ENCODE measurements at places on chromosomes 5 and 9.

DNA sequence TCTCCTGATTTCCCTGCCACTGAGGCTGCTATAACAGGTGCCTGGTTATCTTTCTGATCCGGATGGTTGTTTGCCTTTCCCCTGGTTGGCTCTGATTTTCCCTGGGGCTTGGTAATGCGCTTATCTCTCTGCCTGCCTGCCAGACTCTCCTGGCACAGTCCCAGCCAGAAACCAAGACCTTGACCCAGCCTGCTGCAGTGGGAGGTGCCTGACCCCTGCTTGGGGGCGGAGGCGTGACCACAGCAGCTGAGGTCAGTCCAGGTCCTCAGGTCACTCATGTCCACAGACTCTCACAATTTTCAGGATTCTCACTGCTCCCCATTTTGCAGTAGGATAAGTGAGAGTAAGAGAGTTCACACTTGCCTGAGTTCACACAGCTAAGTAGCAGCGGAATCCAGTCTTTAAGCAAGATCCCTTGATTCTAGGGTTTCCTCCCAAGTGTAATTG lies 24.4 kb upstream of the SYNPO start:
- no peak for DNase-seq

DNA sequence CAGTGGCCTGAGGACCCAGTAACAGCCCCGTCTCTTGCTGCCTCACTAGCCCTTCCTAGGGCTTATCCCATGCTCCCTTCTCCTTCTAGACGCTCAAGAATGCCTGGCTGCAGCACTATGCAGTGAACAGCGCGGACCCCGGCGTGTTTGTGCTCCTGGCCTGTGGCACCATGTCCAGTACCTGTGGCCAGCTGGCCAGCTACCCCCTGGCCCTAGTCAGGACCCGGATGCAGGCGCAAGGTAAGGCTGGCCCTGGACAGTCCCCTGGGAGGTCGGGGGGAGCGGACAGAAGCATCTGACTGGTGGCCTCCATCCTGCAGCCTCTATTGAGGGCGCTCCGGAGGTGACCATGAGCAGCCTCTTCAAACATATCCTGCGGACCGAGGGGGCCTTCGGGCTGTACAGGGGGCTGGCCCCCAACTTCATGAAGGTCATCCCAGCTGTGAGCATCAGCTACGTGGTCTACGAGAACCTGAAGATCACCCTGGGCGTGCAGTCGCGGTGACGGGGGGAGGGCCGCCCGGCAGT lies 20.5 kb downstream of the PTGES2 start:
- DNase-seq, result no peak

DNA sequence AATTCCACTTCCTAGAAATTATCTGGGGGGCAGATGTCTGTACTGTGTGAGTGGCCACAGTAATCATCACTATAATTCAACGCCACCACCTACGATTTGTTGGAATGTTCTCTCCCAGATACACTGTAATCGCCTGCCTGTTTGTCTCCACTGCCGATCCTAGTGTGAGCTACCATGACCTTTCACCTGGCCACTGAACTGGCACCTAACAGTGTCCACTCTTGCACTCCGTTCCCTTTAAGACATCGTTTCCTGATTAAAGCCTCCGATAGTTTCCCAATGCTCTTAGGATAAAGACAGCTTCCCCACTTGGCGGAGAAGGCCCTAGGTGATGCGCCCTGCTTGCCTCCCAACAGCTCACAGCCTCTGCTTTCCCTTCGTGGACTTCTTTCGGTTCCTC lies 4.0 kb downstream of the PHYKPL start:
- DNase-seq, result no peak

DNA sequence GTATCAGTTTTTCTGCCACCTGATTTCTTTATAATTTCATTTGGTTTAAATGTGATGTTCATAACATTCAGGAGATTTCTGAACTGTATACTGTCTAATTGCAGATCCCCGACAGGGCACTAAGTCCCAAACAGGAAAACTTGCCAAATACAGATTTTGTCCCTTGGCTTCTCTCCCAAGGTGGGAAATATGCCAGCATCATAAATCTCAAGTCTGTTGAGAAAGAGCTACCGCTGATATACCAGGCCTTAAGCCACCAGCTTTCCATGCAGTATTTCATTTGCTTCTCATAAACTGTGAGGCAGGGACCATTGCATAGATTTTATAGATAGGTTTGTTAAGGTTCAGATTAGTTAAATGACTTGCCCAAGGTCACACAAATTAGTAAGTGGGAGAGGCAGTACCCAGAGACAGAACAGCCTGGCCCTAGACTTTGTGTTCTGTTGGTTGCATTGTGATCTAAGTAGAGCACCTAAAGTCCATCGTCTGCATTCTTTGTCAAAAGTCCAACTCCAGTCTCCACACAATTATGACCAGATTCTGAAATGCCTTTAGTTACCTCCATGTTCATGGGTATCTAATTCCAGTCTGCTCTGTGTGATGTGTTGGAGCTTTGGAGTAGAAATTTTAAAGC lies 16.2 kb downstream of the GPR21 start:
- no peak for DNase-seq

All from hippocampal formation (tissue), 2 donors.